ENCODE measurements at places on chromosomes 12 and 14.
A peak's percentile ranks its signal among the peaks of the same experiment; 100 is the strongest.

DNA sequence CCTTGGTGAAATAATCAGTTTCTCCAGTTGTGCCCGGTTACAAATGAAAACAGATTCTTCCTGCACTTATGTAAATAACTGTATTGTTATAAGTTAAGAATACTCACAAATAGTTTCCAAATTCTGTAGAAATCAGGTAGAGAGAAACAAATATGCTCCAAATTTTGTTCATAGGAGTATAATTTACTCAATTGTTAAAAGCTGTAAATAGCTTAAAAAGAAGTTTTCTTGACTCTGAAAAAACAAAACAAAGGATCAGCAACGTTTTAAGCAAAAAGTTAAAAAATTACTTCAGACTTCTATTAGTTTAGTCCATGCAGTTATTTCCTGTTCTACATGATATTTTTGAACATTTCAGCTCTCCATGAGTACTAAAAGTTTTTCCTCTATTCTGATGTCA is 30.0 kb upstream of the SLC38A4 start:
- ATAC-seq = no peak

DNA sequence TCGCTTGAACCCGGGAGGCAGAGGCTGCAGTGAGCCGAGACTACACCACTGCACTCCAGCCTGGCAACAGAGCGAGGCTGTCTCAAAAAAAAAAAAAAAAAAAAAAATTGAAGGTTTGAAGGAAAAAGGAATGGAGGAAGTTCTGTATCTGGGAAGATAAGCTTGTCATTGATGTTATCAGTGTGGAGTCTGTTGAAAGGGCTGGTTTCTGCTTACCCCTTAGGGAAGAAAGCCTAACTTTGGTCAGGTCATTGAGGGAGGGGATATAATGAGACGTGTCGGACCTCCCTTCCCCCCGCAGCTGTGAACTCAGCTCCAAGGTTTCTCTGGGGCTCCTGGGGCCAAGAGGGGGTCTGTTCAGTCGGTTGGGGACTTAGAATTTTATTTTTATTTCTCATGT is 16.4 kb downstream of the DAO start:
- ATAC-seq = no peak

DNA sequence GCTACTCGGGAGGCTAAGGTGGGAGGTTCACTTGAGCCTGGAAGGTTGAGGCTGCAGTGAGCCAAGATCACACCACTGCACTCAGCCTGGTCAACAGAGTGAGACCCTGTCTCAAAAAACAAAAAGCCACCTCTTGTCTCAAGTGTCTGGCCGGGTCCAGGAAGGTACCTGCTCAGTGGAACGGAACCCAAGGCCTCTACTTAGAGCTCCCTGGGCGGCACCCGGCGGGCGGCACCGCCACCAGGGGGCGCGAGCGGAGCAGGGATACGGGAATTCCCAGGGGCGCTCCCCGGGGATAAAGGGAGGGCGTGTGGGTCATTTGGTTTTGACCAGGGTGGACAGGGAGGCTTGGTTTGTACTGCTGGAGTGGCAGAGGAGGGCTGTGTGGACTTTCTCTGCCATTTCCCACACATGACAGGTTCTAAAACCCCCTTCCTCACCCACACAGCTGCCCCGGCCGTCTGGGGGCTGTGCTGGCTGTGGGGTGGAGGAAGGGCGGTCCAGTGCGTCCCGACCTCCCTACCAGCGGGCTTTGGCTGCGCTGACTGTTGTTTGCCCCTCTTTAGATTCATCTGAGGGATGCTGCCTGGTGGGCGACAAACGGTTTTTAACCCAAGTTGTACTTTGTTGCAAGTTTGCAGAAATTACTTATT is 91.4 kb downstream of the SETD3 start:
- peak; percentile 87 for ATAC-seq

DNA sequence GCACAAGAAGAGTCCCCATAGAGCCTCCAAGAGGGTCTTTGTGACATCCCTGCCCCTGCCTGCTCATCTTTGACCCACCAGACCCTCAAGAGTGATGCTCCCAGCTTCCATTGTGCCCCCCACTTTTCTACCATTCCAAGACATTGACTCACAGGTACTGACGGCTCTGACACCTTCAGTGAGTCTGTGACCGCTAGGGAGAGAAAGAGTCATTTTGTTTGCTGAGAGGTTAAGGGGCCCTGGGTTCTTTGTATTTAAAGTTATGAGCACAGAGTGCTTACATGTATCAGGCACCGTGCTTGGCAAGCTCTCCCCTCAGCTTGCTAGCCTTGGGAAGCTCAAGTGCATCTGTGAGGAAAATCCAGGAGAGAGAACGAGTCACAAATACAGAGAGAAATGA is 7.1 kb upstream of the KRT82 start:
- ATAC-seq = no peak

DNA sequence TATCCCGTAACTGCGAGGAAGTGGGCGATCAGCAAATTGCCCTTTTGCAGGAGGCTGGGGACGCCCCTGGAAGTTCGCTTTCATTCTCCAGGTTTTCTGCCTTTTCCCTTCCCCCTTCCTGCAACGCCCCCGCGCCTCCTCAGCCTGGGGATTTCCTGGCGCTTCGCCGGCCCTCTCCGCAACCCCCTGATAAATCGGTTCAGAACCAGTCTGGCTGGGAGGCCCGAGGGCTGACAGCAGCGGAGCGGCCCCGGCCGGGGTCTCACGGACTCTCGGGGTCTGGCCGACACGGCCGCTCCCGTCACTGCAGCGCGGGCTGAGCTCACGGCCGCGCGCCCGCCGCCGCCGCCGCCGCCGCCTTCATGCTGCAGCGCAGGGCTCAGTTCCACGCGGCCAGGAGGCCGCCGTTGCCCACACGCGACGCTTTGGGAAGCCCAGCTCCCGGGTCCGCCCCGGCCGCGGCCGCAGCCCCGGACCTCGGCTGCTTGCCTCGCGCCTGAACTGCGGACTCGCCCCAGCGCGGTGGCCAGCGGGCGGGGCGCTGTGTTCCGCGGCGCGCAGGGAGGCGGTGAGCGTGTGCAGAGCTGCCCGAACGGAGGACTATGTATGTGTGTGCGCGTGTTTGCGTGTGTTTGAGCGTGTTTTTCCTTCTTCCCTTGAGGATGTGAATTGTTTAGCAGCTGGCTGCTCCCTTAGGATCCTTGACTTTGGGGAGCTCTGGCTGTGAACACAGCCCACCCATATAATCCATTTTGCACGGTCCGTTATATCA is at the start of gene LRFN5:
Gene LRFN5, plus strand, starts transcription at position 345 of the 772 bp plus-strand sequence.
- ATAC-seq = peak; percentile 50

DNA sequence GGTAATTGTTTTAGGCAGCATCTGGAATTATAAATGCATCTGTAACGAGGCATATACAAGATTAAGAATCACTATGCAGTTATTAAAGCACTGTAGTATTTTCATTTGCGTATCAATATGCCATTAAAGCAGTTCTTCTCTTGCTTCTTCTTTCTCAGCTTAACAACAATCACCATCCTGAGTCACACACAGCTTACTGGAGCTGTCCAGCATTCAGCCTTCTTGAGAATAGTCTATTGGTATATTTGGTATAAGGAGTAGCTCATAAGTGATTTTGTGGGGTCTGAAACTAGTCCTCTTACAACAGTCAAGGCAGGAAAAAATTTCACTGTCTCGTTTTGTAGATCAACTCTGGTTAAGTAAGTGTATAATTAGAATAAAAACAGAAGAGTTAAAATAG is 523.0 kb upstream of the FOXG1 start:
- no peak for ATAC-seq

GRCh38 chr12:3995306-3995705 is 122.1 kb upstream of the PARP11 start:
- no peak for ATAC-seq

- ATAC-seq = peak; percentile 82
These were observed 7.2 kb downstream of the ALDH2 start for GRCh38 chr12:111773801-111774551.

DNA sequence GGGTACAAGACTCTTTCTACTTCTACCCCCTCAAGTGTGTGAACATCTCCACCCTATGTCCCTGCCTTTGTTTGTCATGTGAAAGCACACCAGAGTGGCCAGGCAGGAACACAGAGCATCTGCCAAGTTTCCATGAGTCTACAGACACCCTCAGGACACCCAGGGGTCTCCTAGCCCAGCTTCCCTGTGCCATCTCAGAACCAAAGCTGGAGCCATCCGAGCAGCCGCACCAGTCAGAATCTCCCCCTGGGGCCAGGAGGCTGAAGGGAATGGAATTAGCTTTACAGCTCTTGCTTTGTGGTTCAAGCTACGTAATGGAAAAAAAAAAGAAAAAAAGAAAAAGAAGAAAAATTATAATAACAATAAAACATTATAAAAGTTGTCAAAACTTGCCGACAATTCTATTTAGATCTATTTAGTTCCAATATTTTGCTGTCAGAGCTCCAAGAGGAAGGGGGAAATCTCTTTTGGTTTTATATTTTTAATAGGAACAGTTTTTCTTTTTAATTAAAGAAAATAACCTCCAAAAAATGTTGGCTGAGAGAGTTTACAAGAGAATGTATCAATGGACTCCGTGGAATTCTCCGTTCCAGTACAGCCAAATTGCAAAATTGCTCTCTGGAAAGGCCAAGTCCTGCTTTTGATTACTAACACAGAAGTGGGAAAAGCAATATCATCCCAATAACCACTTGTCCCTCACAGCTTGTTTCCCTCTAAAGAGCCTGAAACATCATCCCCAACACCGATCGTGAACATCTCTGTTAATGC is 37.1 kb downstream of the TBX5 start:
- no peak for ATAC-seq

DNA sequence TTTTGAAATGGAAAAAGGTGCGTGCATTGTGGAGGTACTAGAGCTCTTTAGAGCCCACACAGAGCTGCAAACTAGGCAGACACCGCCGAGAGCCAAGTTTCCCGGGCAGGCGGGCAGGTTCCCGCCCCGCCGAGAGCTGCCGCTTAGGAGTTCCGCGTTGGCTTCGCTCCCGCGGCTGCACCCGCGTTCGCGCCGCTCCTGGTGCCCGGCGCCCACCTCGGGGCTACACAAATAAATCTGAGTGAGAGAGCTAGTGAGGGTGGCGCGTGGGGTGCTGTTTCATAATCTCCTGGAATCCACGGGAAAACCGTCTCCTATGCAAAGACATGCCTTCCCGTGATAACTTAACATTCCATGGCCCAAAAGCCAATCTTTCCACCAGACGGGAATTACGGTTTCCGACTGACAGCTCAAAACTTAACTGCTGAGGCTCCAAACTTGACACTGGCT is 645 bp downstream of the KITLG start:
- peak; percentile 30 for ATAC-seq

- no peak for ATAC-seq
These were observed 103.9 kb downstream of the SUDS3 start for GRCh38 chr12:118480235-118480634.

- ATAC-seq = no peak
These were observed 253.8 kb downstream of the RMST start for GRCh38 chr12:97716356-97716755.

DNA sequence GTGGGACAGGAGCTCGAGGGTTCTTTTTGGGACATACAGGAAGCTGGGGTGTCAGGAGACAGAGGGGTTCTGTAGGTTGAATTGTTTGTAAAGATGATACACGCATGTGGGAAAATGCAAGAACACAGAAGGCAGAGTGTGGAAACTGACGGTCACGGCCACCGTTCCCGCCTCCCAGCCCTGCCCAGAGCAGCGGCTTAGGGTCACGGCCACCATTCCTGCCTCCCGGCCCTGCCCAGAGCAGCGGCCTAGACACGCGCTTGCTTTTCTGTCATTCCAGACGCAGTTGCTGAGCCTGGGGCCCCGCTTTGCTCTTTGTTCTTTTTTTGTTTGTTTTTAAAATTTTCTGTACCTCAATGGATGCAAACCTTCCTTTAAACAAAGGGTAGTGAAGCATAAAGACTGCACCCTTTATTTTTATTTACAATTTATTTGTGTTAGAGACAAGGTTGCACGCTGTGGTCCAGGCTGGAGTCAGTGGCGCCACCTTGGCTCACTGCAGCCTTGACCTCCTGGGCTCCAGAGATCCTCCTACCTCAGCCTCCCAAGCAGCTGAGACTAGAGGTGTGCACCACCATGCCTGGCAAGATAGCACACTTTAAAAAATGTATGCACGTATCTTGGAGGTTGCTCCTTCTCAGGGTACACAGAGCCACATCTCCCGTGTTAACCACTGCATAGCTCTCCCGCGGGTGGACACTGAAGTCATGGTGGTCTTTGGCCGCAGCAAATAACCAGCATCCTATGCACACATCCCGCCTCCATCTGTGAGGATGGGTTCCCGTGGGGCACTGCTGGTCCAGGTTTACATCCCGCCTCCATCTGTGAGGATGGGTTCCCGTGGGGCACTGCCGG is 142.3 kb downstream of the ADGRD1 start:
- ATAC-seq = no peak

DNA sequence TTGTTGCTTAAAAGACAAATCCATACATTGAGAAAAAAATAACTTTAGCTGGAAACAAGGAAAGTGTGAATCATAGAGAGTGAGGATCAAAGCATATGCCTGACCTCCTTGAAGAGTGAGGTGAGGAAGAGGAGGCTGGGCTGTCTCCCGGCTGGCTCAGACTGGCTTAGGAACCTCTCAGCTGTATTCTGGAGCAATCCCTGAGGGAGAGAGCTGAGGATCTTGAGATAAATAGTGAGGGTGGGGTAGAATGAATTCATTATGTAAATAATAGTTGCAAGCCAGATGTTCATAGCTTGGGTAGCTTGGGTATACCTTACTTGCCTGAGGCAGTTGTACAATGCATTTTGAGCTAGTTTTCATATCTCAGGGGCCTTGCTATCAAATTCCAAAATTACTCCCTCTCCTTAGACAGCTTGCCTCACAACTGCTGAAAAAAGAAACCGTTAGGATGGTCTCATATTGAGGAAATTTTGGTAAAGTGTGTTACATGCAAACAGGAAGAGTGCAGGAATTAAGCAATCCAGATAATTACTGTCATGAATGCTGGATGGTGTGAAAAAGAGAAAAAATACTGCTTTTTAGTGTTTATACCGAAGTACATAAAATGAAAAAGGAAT is 30.5 kb upstream of the SLC15A5 start:
- peak; percentile 41 for ATAC-seq

GRCh38 chr12:66290716-66291200 is 11.5 kb upstream of the HELB start:
- no peak for ATAC-seq

GRCh38 chr14:77495334-77495733 is 3.3 kb downstream of the ISM2 start:
- no peak for ATAC-seq

GRCh38 chr12:107545737-107546353 is 139.8 kb upstream of the PWP1 start:
- no peak for ATAC-seq

- no peak for ATAC-seq
These were observed 1474.6 kb upstream of the TMEM132C start for GRCh38 chr12:126792411-126792810.

DNA sequence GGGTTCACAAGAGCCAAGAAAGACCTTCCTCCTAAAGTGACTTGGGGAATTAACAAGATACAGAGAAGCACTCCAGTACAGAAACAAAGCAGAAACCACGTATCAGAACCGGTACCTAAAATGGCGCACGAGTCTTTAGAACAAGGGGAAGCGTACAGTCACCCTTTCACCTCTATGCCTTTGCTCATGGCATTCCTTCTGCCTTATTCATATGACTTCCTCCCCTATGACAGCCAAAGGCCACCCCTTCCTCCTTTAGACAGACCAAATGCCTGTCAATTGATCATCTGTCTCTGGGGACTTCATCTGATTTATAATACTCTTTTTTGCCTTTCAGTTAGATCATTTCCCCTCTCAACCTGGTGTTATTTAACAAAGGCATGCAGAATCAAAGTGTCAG is 89.5 kb upstream of the OSBPL8 start:
- ATAC-seq = peak; percentile 33

GRCh38 chr12:65022421-65022820 is 98.7 kb downstream of the WIF1 start:
- ATAC-seq = no peak

GRCh38 chr12:131530422-131530821 is 180.5 kb upstream of the SFSWAP start:
- ATAC-seq = no peak

- no peak for ATAC-seq
These were observed 72.2 kb downstream of the TGFB3 start for GRCh38 chr14:75909630-75910029.
